CD4-positive, alpha-beta memory T cell (primary cell): ENCODE measurements at places on chromosomes 5 and 9.

DNA sequence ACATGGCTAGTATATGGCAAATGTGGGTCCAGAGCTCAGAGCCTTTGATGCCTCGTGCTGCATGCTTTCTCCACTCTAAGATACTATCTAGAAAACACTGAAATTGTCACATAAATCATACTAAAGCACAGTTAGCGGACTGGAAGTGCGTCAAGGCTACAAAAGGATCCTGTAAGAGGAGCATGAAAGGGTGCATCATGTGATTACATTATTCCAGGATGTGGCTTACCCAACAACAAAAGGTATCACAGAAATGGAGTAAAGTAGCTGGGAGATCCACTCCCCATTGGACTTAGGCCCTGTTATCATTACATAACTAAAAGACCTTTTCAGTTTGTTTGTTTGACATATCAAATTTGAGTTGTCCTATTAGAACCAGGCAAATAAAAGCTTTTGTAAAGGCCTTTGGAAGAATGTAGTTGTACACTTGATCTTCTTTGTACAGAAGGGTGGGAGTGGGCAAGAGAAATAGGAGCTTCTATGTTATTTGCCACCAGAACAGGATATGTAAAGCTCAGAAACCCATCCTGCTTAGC lies 6.9 kb downstream of the SLC31A1 start:
- no peak for DNase-seq

GRCh38 chr9:18925880-18926279 lies 107.1 kb downstream of the SAXO1 start:
- no peak for DNase-seq

DNA sequence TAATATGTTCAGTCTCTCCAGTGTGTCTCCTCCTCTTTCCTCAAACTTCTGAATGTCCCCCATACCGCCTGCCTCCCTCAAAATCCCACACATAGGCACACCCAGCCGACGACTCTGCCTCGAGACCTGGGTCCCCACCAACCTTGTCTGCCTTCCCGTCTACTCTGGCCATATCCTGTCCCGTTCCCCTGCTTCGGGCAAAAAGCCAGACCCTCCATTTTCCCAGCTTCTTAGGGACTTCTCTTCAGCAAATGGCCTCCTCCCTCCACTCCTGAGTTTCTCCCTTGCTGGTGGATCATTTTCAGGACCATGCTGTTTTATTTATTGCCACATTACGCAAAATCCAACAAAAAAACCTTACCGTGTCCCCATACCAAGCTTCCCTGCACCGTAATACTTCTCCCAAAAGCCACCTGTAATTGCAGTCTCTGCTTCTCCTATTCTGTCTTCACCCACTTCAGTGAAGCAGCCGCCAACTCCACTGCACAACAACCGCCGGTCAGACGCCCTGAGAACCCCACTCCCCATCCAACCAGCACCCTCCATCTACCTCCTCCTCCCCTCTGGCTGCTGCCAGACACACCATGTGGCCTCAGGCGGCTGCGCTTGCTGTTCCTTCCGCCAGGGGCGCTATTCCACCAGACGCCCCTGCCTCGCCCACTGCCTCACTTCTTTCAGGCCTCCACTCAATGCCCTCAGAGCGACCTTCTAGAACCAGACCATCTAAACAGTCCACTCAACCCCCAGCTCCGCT lies 117.0 kb downstream of the TRPM6 start:
- peak; percentile 39 for DNase-seq

- DNase-seq, result no peak
These were observed 69.5 kb downstream of the ACTL7B start for GRCh38 chr9:108786322-108786721.

DNA sequence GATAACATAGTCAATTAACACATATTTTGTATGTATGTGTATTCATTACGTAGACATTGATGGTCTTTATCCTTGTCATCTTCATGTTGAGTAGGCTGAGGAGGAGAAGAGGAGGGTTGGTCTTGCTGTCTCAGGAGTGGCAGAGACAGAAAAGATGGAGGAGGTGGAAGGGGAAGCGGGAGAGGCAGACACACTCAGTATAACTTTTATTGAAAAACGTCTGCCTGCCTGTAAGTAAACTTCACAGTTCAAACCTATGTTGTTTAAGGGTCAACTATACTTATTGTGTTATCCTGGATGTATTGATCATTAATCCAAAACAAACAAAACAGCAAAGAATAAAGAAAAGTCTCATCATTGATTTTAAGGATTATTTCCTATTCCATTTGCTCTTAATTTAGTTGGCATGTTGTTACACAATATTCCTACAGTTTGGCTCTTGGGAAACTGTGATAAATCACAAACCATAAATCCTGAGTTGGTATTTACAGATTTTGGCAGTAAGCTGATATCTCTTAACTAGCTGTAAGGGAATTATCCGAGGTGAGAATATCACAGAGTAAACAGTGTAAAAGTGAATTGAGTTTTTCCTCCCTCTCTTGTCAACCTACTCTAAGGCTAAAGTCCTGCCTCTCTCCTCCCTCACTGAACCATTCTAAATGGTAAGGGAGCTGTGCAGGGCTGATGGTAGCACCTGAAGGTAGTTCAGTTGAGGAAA lies 487.2 kb downstream of the SPATA31D1 start:
- no peak for DNase-seq

- no peak for DNase-seq
These were observed 867 bp downstream of the SYK start for GRCh38 chr9:90802386-90802985.

- peak; percentile 27 for DNase-seq
These were observed 2.6 kb downstream of the QSOX2 start for GRCh38 chr9:136242918-136243525.

GRCh38 chr9:127867356-127868277 lies 9.9 kb downstream of the AK1 start:
- no peak for DNase-seq

- no peak for DNase-seq
These were observed 59.7 kb downstream of the ATP10B start for GRCh38 chr5:160792281-160792680.

DNA sequence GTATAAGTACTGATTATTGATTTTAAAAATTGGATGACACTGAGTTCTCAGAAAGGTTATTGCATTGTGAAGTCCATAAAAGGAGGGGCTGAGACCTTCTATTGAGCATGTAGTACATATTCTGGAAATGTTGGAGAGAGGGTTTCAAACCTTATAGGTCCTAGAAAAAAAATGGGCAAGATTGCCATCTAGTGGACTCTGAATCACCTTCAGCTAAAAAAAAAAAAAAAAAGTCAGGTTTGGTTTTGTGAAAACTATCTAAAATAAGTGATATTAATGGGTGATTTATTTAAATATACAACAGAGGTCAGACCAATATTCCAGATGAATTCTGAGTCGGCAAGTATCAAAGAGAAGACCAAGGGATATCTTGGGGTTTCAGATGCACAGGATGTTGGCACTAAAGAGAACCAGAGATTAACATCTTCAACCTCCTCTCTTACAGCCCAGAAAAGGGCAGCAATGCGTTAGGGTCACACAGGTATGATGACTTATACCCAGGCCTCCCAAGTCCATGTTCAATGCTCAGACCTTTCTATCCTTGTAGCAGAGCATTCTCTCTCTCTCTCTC lies 109.8 kb upstream of the NMUR2 start:
- DNase-seq, result no peak

GRCh38 chr5:107467137-107467932 lies 203.4 kb downstream of the EFNA5 start:
- no peak for DNase-seq

DNA sequence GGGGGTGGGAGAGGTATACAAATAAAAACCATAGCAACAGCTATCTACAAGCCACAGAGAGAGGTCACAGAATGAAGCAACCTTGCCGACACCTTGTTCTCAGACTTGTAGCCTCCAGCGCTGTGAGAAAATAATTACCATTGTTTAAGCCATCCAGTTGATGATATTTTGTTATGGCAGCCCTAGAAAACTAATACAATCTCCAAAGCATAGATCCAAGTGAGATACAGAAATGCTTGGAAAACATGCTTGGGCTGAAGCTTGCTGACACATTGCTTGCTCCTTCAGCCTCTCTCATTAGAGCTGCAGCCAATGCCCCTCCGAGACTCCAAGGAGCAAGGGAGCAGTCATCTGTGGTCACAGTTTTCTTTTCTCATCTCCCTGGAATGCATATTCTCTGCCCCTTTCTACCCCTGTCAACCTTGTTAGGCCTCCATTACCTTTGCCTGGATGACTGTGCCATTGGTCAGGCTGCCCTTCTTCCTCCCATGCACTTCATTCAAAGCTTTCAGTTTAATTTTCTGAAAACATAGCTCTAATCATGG lies 401.4 kb upstream of the KLF4 start:
- no peak for DNase-seq

DNA sequence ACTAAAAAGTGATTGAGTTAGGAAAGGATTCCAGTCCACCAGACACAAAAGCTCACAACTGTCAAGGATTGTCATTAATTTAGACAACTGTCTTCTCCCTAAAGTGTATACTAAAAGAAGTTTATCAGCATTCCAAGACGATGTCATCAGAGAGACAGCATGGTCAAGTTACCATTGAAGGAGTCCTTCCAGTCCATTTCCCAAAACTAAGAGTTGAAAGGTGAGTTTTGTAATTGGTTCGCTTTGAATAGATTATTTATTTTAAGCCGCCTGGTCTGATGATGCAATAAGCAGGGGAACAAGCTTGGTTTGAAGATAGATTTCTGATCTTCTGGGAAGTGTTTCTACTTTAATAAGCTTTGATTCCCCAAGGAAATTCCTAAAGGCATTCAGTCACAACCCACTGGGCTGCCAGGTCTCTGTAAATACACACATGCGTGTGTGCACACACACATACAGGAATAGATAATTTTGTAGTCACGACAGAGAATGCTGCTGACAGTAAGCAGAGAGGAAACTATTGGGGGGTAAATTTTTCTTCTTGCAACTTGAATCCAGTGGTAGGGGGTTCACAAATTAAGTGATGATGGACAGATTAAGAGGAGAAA lies 234.8 kb downstream of the PIK3R1 start:
- no peak for DNase-seq

GRCh38 chr5:173474881-173475287 lies 141.6 kb downstream of the BOD1 start:
- DNase-seq, result no peak

- no peak for DNase-seq
These were observed 35.8 kb upstream of the MVB12B start for GRCh38 chr9:126290871-126291270.

DNA sequence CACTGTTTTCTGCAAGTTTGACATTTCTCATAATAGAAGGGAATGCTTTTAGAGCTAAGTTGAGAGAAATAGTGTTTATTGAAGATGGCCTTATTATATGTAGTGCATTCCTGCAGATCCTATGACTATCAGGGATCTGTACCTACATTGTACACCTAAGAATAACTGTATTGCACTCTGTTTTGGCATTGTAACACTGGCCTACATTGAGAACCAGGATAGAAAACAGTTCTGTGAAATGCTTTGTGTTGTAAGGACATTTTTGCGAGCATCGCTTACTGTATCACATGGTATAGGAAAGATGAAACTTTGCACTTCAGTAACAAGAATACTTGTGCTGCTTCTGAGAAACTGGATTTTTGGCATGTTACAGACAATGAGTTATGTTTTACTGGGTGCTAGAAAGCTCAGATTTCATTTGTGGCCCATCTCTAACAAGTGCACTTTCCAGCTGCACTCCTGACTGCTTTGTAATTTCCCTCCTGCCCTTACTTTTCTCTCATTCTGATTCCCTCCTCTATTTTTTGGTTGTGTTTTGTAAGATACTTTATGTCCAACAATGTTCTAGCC lies 30.6 kb downstream of the C9orf85 start:
- no peak for DNase-seq

GRCh38 chr5:111224561-111225345 lies 569 bp downstream of the CAMK4 start:
- DNase-seq, result no peak

- DNase-seq, result no peak
These were observed 691.2 kb downstream of the TLR4 start for GRCh38 chr9:118395415-118395814.

DNA sequence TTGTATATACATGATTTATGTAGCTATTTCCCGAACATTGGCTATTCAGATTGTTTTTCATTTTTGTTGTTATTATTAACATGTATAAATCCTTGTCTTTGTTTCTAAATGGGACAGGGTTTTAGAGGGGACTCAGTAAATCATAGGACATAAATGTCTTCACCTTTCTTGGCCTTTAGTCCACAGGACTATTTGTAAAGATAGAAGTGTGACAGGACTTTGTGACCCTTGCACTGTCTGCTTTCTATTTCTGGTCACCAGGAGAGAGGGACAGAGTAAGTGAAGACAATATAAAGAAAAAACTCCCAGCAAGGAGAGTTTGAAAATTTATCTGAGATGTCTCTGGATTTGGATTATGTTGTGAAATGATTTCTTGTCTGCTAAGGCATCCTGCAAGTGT lies 78.6 kb upstream of the GOLM1 start:
- DNase-seq, result no peak

DNA sequence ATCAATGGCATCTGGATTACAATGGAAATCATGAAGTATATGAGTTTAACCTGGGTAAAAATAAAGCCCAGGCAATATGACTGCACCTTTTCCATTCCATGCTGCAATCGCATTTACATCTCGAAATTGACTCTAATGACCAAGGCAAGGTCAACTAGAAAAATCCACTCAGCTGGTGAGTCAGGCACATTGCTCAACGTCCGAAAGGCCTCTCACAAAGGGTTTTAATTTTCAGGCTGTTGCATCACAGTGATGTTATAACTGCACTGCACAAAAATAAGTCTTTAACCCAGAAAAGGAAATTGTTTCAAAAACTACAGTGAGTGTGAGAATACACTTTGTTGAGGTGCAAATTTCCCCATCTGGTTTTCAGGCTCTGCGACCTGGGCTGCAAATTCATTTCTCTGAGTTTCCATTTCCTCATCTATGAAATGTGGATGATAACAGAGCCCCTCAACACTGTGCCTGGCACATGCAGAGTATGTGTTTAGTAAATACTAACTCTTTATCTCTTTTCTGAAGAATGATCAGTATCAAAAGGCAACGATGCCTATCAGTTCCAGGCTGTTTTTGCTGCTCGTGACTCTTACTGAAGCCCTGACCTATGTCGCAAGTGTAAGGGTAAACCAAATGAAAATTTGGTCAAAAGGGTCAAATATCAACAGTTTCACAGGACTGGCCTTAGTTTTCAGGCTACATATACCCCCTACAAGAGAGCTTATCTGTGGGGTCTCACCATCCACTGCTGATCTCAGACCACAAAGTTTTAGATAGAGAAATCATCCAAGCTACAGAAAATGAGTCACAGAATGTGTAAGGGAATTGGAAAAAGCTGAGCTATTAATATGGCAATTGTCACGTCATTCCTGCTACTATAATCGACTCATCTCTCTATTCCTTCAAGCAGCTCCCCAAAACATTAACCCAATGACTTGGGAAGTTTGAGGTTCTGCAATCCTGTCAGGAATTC lies 4.1 kb downstream of the NFIL3 start:
- DNase-seq, result no peak

GRCh38 chr5:112083623-112084022 lies 326.6 kb upstream of the NREP start:
- DNase-seq, result no peak

DNA sequence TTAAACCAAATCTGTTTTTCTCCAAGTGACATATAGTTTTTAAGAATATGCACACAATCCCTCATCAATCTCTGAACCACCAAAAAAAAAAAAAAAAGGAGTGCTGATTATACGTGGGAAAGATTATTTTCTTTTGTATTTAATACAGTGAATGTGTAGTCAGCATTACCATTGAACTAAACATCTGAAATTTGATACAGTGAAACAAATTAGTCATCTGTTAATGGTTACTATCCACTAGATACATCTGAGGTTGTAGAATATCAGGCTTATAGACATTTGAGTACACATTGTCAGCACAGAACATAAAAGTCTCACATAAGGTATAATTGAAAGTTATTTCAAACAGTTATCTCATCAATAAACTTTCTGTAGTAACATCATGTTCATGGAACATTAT lies 87.0 kb downstream of the SLF1 start:
- no peak for DNase-seq
